Small intestine (tissue), 16 donors: ENCODE measurements at places on chromosomes 3 and 15. TPM values are rescaled to one million over a fixed set of nuclear protein-coding genes. Genes with fewer than 3 reads are reported as not detected.

The UCN2 gene
- polyA plus RNA-seq = 0.65 TPM

The DAPK2 gene
- polyA plus RNA-seq = 10.3 TPM

The STX19 gene
- 13.6 TPM for polyA plus RNA-seq

The CACNA1D gene
- polyA plus RNA-seq = 133 TPM

The P2RY14 gene
- polyA plus RNA-seq = 5.5 TPM

DNA sequence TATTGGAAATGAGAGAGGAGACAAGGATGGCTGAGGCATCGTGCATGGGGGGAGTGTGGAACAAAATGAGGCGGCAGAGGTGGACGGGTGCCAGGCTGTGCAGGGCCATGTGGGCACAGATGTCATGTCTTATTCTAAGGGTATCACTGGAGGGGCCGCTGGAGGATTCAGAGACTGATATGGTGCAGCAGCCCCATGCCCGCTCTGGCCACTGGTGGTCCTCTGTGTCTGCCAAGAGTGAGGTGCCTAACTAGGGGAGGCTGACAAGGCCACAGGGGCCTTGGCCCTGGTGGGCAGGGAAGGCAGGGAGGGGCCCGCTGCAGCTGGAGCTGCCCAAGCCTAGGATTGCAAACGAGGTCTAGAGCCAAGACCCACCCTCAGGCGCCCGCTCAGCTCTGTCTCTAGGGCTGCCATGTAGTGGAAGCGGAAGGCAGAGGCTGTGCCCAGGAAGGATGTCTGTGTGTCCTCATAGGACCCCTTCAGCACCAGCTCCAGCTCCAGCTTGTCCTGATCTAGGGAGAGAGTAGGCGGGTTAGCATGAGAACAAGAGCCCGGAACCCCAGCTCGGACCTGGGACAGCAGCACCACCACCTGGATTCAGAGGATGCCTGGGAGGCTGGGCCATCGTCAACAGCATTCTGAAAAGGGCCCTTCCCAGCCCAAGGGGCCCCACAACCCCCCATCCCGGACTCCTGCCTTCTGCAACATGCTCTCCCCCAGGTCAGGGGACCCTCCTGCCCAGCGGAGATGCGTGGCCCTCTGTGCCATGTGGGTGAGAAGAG, 11.3 kb downstream of the PLA2G4D start:
- DNase-seq = no peak

DNA sequence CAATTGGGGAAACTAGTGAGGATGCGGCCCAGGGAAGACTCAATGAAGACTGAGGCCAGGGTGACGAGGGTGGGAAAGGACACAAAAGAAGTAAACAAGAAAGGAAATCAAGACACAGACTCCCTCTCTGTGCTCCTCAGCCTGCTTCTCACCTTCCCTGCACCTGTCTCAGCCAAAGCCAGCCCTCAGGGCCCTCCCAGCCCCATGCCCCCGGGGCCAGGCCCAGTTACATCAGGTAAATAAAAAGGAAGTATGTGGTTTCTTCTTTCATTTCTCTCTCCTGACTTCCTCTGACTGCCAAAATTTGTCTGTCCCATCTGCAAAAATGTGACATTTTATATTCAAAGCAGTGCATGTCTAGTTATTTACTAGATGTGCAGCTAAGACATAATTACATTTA, 328.0 kb downstream of the UACA start:
- no peak for DNase-seq

- peak; percentile 22 for DNase-seq
Observed at GRCh38 chr3:94716326-94717018, 653.6 kb downstream of the NSUN3 start.

DNA sequence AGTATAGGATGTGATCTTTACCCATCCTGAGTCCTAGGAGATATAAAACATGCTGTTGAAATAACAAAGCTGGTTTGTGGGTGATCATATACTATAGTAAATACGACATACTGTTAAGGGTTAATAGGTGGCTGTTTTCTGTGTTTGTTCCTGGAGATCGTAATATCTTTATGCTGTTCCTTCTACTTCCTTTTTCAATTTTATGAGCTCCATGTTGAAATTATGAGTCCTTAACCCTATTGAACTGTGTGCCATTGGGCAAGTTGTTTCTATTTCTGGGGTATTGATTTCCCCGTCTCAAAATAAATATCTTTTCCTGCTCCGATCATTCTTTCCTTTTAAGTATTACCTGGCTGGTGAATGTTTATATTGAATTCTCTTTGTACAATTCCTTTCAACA, 115.1 kb downstream of the LPP start:
- DNase-seq = no peak

The CTXND1 gene
- 1.1 TPM for polyA plus RNA-seq

GRCh38 chr3:149245738-149246451, 24.3 kb upstream of the CP start:
- peak; percentile 78 for DNase-seq

The DET1 gene
- 1.1 TPM for polyA plus RNA-seq

GRCh38 chr15:40114218-40114617, 5.5 kb upstream of the BMF start:
- DNase-seq = no peak

DNA sequence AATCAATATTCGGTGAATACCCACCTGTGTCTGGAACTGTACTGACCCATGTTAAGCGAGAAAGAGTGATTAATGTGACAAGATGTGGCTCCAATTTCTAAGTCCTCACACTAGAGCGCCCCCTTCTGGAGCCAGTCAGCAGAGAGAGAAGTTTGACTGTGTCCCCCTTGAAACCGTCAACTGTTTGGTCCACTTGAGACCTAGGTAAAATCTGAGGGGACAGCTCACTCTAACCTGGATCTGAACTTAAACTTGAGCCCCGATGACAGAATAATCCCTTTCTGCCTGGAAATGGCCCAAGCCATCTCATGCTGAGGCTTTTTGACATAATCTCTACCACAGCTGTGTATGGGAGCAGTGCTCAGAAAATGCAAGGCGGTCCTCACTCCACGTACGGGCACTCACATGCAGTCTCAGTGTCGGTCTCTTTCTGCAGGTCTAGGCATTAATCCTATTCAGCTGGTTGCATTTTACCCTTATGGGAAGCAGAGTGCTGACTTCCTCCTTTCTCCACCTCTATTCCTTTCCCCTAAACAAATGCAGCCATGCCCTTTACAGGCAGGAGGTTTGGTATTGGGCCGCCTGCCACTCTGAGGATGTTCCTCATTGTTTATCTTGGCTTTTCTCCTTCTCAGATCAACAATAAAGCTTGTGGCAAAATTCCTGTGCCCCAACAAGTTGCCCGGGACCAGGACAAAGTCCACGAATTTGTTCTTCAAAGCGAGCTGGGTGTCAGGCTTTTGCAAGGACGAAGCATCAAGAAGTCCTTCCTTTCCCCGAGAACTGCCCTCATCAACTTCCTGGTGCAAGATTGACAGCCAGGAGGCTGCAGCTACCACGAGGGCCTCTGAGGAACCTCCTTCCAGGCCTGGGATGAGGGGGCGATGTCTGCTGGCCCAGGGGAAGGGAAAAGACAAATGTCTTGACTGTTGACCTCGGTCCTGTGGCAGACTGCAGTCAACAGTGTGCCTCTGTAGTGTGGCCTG, 47.5 kb upstream of the LIMD1 start:
- no peak for DNase-seq

DNA sequence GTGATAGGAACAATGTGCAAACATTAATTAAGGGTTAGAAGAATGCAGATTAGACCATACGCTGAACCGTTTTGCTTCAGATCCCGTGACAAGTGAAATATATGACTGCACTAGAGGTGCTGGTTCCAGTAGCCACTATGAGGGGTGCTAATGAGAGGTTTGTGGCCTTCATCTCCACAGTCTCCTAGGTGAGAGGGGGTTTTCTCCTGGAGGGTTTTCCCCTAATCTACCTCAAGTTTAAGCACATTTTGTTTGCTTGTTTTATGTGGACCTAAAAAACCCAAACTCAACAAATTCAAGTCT, 13.7 kb upstream of the SHF start:
- no peak for DNase-seq

- peak; percentile 78 for DNase-seq
Observed at GRCh38 chr15:64247906-64248541, 85.2 kb upstream of the PPIB start.

DNA sequence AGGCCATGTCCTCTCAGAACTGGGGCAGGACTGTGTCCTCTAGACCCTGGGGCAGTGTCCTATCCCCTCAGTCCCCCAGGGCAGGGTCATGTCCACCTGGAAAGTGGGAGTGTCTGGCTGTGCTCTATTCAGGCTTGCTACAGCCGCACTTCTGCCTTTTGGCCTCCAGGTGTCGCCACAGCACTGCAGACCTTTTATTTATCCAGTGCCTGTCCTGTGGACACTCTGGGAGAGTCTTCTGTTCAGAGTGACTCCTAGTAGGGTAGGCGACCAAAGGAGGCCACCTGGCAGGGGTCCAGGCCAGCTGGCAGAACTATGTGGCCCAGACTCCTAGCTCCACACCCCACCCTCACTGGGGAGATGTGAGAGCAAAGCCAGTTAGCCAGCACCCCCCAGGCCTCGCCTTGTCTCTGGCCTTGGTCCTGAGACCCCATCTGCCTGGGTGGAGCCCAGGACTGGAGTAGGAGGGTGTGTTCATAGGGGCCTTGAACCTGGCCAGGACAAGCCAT, 3.9 kb downstream of the TMIE start:
- DNase-seq = peak; percentile 83

The ZNF592 gene
- 23.5 TPM for polyA plus RNA-seq
